ENCODE measurements at places on chromosomes 5 and 9. TPM values are rescaled to one million over a fixed set of nuclear protein-coding genes. Genes with fewer than 3 reads are reported as not detected.

Gene PAPPA
- total RNA-seq: 9.5 TPM

Gene FGF18
- total RNA-seq: 14.1 TPM

Gene PCDHB5
- 1.5 TPM for total RNA-seq

Gene LCN2
- not detected for total RNA-seq

Gene MOB3B
- 0.98 TPM for total RNA-seq

Gene TMEM203
- 36.0 TPM for total RNA-seq

All from mesangial cell (primary cell).